ENCODE measurements at places on chromosomes 7 and 10. TPM values are rescaled to one million over a fixed set of nuclear protein-coding genes. Genes with fewer than 3 reads are reported as not detected.

DNA sequence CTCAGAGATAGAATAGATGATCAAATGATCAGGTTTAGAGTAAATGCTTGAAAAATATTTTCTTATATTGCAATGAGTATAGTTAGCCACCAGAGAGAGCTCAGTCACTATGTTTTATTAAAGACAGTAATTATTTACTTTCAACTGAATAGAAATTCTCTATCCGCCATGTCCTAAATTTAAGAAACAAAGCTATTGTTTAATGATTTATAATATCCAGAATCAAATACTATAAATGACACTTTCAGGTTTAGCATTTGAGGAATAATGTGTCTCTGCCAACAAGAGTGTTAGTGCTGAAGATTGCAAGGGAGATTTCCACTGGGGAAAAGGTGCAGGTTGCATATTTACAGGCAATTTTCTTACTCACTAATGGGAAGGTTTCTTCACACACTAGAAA is 184.7 kb downstream of the DGKB start:
- DNase-seq: no peak

GRCh38 chr10:11576092-11576809 is 35.2 kb downstream of the USP6NL start:
- DNase-seq: no peak

DNA sequence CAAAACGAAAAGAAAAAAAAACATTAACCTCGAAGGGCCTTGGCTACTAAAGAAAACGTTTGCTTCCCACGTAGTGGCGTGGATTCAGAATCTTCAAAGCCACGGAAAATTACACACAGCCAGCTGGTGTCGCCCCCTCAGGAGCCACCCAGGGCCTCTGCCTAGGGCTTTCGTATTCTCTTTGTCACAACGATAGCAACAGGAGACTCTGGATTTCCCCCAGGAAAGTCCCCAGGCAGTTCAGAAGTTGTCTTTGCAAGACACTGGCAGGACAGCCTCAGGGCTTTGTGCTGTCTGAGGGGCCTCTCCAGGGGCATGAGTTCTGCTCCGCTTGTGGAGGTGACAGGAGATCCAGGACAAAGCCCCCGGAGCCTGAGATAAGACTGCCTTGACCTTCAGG is 150.2 kb upstream of the INSYN2A start:
- no peak for DNase-seq

GRCh38 chr10:10394933-10395658 is 622.6 kb upstream of the CELF2 start:
- no peak for DNase-seq

GRCh38 chr10:102770792-102771191 is 27.0 kb downstream of the WBP1L start:
- DNase-seq: no peak

DNA sequence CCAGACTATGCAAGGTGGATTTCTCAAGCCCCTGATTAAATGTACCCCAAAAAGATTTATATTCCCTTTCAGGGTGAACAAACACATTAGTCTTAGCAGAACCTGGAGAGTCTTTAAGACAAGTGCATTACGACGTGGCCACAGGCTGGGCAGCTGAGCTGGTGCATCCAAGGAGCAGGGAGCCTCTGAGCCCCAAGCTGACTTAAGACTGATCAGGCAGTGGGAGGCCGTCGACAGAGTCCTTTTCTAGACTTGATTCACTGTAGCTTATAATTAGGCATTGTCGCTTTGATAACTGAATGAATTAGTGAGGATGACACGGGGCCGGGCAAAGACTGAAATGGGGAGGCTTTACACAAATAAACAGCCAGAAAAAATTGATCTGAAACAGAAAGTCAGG is 353.2 kb downstream of the GPAM start:
- DNase-seq: no peak

DNA sequence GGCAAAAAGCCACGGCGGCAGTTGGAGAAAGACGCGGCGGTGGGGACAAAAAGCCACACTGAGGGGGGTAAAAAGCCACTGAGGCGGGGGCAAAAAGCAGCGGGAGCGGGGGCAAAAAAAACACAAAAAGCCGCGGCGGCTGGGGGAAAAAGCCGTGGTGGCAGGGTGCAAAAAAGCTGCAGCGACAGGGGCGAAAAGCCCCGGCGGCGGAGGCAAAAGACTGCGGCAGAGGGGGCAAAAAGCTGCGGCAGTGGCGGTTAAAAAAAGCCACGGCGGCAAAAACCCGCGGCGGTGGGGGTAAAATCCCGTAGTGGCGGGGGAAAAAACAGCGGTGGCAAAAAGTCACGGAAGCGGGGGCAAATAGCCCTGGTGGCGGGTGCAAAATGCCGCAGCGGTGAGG is 527.3 kb downstream of the ZNF33B start:
- DNase-seq: no peak

DNA sequence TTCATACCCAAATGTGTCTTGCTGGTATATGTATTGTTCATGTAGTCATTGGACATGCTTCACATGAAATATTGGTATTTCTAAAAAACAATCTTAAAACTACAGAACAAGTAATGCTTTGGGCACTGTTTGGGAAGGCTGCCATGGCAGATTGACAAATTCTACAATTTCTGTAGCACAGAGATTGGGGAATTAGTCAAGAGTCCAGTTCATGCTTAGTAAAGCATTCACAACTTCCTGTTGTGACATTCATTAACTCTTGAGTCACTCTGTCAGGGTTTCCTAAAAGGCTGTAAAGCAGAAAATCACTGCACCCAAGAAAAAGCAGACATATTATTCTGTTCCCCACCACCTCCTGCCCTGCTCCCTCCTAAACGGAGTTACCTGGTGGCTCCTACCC is 398.9 kb downstream of the PHTF2 start:
- DNase-seq: no peak

GRCh38 chr10:122738031-122738430 is 38.4 kb upstream of the C10orf120 start:
- DNase-seq: no peak

GRCh38 chr7:81234896-81235295 is 316.0 kb upstream of the SEMA3C start:
- DNase-seq: no peak

DNA sequence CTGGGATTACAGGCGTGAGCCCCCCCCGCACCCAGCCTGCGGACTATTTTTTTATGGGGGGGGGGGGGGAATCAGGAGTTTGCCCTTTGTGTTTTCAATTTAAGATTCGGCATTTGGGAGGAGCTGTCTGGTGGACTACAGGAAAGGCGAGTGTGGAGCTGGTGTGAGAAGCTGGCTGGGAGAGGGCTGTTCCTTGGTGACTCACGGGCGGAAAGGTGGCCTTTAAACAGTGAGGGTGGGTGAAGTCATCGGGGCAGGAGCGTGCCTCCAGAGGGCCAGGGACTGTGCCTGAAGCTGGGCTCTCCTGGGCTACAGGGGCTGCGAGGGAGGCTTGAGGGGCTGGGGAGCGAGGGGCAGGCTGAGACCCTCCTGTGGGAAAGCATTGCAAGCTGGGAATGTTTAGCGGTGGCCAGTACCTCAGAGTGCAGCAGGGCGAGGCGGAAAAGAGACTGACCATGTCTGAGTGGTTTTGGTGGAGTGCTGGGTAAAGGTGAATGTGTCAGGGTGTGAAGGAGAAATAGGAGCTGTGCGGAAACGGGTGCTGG is 39.7 kb upstream of the ZNF32 start:
- DNase-seq: no peak

- no peak for DNase-seq
Measured at GRCh38 chr7:5523052-5523711, 99.5 kb upstream of the TNRC18 start.

Gene LRRC18
- not detected for total RNA-seq

Gene STEAP1B
- total RNA-seq: 1.1 TPM

Gene NPTX2
- total RNA-seq: 99.9 TPM

Gene TMEM176A
- 23.4 TPM for total RNA-seq

Gene GARIN1A
- total RNA-seq: 2.3 TPM

Gene NKX1-2
- not detected for total RNA-seq

Gene TAS2R41
- total RNA-seq: 2.5 TPM
